ENCODE measurements at places on chromosomes 16 and 17.

GRCh38 chr17:1366234-1366633 is 33.8 kb downstream of the YWHAE start:
- no peak for DNase-seq

- no peak for DNase-seq
Observed at GRCh38 chr16:84513123-84513522, 8.7 kb upstream of the MEAK7 start.

- DNase-seq: no peak
Observed at GRCh38 chr17:40349895-40350688, 14.4 kb downstream of the GJD3 start.

DNA sequence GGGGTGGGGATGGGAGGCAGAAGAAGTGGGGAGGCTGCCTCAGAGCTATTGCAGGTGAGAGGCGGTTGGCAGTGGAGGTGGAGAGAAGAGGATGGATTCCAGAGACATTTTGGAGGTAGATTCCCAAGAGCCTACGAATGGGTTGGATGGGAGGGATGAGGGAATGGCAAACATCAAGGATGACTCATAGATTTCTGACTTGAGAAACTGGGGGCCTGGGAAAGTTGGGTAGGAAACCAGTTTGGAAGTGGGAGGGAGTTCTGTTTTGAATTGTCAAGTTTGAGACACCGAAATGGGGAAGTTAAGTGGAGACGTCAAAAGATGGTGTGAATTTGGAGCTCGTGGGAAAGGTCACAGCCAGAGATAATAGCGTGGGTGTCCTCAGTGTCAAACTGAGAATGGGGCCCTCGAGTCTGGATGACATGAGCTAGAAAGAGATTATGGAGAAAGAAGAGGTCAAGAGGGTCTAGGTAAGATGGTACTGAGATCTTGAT is 6.2 kb upstream of the CYLD start:
- no peak for DNase-seq

DNA sequence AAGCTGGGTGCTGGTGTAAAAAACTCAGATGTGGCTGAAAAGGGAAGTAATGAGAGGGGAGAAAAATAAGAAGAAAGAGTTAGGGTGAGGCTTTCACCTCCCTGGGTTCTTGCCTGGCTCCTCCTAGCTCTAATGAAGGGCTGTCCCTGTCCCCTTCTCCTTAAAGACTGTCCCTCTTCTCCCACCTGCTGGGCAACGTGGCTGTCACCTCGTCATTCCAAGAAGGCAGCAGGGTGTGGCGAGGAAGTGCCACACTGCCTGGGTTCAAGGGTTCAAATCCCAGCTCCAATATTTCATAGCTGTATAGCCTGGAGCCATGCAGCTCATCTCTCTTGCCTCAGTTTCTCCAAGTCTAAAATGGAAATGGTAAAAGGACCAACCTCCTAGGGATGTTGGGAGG is 122.5 kb upstream of the CACNG5 start:
- DNase-seq: no peak
